ENCODE measurements at places on chromosomes 3 and 15. TPM values are rescaled to one million over a fixed set of nuclear protein-coding genes. Genes with fewer than 3 reads are reported as not detected.

INSYN1 gene
- total RNA-seq: 0.50 TPM

RBM6 gene
- total RNA-seq: 62.8 TPM

SLC22A13 gene
- total RNA-seq: 0.22 TPM

SH3GL3 gene
- 0.11 TPM for total RNA-seq

SLC9C1 gene
- 0.12 TPM for total RNA-seq

COL6A5 gene
- total RNA-seq: under 0.01 TPM

GOLGB1 gene
- total RNA-seq: 57.1 TPM

ACAN gene
- 3.0 TPM for total RNA-seq

SPINT1 gene
- total RNA-seq: 0.66 TPM

ZNF280D gene
- 27.9 TPM for total RNA-seq

GOLGA8R gene
- 1.9 TPM for total RNA-seq

TNFAIP8L3 gene
- 13.0 TPM for total RNA-seq

IL17RD gene
- 6.5 TPM for total RNA-seq

EXD1 gene
- total RNA-seq: 0.11 TPM

PAQR9 gene
- total RNA-seq: not detected

GOLGA8S gene
- under 0.01 TPM for total RNA-seq

All from uterine smooth muscle cell (primary cell).